SK-N-SH (cell line): ENCODE measurements at places on chromosomes 2 and 18.
A peak's percentile ranks its signal among the peaks of the same experiment; 100 is the strongest.

DNA sequence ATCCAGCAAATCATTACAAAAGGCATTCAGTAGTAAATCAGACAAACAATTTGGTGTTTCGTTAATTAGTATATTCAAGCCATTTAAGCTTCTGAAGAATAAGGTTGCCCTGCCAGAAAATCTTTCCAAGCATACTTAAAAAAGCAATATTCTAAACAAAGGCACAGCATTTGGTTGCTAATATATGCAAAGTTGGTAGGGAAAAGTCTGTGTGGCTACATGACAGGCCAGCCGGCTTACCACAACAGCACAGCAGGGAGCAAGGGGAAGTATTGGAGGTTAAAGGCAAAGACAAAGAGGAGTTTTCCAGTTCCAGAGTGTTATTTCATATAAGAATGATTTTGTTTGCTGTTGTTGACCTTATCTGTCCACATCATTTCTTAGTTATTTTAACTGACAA lies 282.3 kb downstream of the MBD5 start:
- DNase-seq = no peak

DNA sequence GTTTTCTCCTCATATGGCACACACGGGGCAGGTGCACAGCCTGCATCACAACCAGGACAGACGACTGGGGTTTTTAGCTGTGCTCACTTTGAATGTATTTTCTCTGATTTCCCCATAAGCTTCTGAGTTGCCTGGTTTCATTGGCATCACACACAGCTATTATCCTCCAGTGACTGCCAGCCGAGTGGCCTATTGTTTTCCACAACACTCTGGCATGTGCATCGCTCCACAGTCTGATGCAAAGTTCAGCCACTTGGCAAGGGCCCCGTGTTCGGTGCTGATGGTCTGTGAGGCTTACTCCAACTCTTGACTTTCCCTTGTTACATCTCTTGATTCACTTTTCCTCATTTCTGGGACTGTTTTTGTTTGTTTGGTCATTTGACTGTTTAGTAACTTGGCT lies 593.1 kb downstream of the CBLN2 start:
- peak; percentile 4 for DNase-seq

- DNase-seq = peak; percentile 56
Observed at GRCh38 chr2:153476816-153477635, 1.5 kb downstream of the RPRM start.

DNA sequence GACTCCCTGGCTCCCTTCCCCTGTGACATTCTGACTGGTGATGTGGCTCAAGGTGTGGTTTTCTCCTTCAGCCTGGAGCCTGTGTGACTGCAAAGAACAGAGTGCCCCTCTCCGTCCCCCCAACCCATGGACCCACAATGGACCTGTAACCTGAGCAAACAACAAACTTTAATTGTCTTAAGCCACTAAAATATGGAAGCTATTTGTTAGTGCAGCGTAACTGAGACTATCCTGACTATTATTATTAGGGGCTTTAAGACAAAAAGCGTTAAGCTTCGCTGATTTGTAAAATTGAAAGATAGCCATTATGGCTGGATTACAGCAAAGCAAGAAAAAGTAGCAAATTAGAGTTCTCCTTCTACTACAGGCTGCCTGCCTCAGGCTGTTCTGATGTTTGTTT lies 426.9 kb downstream of the STK39 start:
- DNase-seq = no peak

GRCh38 chr2:170073288-170073687 lies 104.7 kb upstream of the MYO3B start:
- DNase-seq = peak; percentile 5

GRCh38 chr18:54957996-54958395 lies 1.3 kb downstream of the CCDC68 start:
- DNase-seq = no peak

DNA sequence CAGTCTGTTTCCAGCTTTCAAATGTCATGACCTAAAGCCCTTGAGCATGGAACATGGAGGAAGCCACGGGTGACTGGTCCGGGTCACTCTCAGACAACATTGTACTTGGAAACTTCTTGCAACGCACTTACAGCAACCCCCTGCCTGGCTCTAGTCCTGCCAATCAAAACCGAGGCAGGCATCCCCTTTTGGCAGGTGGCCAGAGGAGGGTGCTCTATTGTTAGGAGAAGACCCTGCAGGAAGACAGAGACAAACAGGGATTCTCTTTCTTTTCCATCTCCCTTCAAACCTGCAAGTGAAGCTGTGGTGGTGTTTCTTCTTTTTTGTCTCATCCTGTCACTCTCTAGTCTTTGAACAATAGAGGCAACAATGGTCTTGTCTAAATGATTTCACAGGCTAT lies 667.2 kb downstream of the ZEB2 start:
- no peak for DNase-seq

DNA sequence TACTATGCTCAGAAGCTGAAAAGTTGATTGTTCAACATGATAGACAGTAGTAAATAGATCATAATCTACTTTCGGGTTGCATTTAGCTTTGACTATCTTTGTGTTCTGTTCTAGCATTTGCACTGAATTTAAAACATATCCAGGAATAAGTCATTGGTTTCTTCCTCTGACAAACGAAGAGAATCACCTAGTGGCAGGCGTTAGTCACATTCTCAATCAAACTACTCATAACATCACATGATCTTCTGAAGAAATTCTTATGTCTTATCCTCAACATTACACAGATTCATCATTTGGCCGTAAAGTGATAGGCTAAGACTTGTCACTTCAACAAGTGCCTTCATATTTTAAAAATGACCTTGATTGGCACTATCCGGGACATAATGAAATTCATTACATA lies 63.6 kb upstream of the TTC21B start:
- DNase-seq = no peak

- no peak for DNase-seq
Observed at GRCh38 chr18:54094474-54094873, 130.0 kb downstream of the MBD2 start.

- DNase-seq = no peak
Observed at GRCh38 chr2:88829607-88830463, 138.4 kb downstream of the RPIA start.

DNA sequence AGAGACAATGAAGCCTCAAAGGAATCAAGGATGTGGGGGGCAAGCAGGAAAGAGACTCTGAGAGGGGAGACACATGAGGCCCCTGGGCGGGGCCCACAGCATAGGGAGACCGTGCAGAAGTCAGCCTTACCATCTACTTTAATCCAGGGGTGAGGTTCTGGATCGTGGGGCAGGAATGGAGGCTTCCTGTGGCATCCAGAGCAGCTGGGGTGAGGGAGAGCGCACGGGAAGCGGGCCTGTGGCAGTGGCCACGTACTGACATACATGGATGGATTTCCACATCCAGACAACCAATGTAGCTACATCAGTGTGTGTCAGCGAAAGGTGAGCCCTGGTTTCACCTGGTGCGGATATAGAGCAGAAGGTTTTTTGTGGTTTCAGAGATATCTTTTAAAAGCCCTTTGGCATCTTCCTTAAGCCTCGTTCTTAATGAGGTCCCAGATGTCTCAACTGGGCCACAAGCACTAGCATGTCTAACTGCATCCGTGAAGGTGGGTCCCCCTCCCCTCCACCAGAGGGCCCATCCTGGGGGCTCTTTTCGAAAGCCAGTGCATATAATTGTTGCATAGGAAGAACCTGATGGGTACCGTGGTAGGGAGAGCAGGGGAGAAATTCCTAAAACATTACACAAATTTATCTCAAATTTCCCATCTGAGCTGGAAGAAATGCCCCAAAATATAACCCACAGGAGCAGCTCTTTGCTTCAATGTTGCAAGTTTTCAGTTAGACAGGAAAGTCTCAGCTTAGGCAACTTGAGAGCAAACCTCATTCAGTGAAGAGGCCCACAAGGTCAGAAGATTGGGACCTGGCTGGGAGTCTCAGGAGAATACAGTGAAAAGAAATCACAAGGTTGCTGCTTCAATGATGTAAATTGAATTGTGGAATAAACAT lies 90.9 kb downstream of the SP3 start:
- DNase-seq = no peak

- no peak for DNase-seq
Observed at GRCh38 chr2:20615068-20615465, 35.8 kb downstream of the HS1BP3 start.

GRCh38 chr2:221753401-221753800 lies 181.3 kb upstream of the EPHA4 start:
- DNase-seq = no peak

DNA sequence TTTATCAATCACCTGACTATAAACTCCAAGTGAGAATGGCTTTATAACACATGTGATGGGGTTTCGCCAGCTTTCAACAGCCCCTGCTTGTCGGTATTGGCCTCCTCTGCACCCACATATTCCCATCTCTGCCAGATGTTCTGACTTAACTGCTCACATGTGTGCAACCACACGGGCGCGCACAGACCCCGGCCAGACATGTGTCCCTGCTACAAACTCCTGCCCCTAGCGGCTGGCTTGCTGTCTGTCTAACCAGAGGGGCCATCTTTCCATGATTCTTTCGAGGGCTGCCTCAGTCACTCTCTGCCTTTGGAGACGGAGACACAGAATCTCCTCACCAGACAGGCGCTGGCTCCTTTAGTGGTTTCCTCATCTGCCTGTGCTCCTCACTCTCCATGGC lies 15.3 kb downstream of the STON1 start:
- DNase-seq = peak; percentile 41

- DNase-seq = no peak
Observed at GRCh38 chr2:209685963-209686362, 85.7 kb upstream of the UNC80 start.

DNA sequence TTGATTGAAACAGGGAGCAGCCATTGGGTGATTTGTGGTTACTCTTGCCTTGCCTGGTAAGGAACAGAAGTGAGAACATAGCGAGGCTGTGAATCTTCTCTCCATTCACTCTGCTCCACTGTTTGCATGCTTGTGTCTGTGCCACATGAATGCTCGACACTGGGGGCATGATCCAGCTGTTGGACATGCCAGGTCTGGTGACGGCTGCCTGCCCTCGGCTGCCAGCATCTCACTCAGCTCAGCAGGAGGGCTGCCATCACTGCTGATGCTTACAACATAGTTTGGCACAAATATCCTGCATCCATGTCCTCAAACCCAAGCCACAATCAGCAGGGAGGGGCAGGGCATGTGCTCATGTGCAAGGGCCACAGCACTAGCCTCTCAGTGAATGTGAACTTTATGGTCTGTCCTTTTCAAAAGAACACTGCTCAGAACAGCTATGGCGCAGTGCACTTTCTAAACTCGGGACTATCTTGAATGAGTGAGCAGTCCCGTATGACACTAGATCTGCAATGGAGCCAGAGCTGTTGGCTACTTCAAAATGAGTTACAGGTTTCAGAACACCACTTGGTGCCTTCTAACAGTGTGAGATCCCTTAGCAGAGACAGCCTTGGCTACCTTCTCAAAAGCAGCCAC lies 126.3 kb downstream of the NRP2 start:
- DNase-seq = no peak
